ENCODE measurements at places on chromosomes 1 and 21.

DNA sequence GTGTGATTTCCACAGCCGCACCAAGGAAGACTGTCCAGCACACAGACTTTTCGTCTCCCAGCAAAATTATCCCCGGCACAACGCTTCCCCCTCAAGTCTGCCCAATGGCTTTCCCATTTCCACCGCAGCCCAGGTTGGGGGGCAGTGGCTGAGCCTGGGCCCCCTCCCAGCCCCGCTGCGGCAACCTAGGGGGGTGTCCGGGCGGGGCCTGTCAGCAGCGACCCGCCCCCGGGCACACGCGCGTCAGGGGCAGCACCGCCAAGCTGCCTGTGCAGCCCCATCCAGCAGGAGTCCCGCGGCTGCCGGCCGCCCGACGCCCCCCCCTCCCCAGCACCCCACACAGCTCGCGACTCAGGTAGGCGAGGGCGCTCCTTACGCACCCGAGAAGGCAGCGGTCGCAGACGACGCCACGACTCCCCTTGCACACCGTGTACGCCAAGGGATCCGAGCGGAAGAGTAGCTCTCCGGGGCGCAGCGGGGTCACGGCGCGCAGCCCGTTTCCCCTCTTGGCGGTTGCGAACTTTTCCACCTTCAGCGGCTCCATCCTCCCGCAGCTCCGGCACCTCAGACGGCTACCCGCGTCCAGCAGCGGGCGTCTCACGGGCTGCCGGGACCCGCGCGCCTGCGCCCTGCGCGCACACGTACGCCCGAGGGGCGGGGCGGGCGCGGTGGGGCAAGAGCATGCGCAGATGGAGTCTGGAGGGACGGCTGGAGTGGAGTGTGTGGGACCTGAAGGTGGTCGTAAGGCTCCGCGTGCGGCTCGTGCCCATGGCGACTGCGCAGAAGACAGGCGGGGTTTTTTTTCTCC, at the start of gene SMYD3:
Gene SMYD3, minus strand, starts transcription at position 606 of the 808 bp plus-strand sequence.
- peak; percentile 60 for DNase-seq

DNA sequence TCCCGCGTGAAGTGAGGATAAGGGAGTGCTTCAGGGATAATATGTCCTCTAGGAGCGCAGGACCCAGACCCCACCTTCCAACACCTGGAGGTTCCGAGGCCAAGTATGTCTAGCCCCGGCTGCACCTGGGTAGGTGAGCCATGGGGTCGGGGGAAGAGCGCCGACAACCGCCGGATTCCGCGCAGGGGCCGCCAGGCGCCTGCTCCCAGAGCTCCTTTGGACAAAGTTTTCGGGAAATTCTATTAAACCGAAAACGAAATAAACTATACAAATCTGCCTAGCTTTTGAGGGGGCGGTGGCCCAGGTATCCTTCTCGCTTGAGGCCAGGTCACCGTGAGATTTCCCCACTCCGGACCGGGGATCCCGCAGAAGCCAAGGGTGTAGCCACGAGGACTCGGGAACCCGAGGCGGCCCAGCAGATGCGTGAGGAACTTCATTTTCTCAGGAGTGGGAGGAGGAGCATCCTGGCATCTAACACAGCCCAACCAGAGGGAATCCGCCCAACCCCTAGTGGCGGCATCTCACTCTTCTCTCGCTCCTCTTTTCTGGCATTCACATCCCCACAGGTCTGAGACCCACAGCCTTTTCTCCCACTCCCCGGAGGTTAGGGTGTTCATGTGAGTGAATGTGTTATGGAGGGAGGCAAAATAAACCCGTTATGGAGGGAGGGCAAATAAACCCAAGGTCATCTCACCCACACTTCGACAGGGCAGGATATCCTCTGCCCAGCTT, 2.3 kb upstream of the DMRTA2 start:
- DNase-seq = no peak

DNA sequence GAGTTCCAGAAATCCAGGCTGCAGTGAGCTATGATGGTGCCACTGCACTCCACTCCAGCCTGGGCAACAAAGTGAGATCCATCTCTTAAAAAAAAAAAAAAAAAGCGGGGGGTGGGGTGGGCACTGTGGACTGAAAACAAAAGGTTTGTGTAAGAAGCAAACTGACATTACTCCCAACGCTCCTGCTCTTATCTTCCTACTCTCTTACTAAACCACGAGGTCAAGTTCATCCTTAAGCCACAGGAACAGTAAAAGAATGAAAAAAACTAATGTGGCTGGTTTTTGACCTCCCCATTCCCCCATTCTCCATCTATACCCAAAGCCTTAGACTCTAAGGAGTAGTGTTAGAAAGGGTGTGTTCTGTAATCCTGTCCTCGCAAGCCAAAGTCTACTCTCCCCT, 30.8 kb downstream of the TFAP2E start:
- no peak for DNase-seq

DNA sequence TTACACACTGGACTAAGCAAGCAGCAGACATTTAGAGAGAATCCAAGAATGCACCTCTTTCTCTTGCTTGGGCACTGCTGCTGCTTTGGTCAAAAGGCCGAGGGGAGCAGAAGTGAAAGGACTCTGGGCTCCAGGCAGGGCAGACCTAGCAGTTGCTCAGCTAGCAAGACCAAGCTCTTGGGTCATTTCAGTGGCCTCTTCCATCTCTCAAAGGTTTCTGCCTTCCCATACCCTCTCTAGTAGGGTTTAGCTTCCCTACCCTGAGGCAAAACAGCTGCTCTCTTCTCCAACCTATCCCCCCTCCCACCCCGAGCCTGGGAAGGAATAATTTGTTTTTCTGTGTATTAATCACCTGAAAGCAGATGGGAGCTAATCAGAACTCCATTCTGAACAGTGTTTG, 25.8 kb downstream of the TFAP2E start:
- no peak for DNase-seq

DNA sequence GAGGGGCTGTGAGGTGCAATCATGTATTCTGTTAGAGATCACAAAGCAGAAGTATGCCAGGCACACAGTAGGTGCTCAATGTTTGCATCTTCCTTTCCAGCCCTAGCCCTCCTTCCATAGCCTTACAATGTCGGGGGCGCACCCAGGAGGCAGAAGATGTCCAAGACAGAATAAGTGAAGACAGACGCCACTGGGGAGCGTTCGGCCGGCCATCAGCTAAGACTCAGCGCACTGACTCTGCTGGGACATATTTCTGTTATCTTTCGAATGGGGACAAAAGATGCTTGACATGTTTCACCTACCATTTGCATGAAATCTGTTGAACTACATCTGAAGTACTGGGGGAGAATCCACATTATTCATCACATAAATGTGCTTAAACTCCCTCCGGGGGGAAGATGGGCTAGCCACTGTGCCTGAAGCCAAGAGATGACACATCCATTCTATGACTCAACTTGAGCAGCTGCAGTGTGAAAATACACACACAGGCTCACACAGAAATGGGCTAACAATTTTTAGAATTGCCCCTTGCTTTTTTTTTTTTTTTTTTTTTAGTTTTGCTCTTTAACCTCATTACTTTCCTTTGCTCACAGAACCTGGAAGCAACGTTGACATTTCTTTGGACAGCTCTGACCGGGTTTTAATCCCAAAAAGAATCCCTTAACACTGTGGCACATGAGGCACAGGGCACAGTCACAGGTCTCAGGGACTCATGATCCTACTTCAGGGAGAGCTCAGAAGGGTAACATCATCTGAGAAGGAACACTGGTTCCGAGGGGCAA, 7.9 kb downstream of the TIAM1 start:
- DNase-seq = no peak

All from activated T-cell treated with anti-CD3 and anti-CD28 coated beads for 4 hours (primary cell).